Nephron progenitor cell (in vitro differentiated cells): ENCODE measurements at places on chromosomes 3 and 15.

GRCh38 chr3:3552761-3553160 lies 246.5 kb upstream of the LRRN1 start:
- no peak for DNase-seq

- no peak for DNase-seq
These were observed 41.3 kb downstream of the SSR3 start for GRCh38 chr3:156513619-156514018.

GRCh38 chr3:154022606-154023005 lies 98.6 kb upstream of the ARHGEF26 start:
- DNase-seq: no peak

DNA sequence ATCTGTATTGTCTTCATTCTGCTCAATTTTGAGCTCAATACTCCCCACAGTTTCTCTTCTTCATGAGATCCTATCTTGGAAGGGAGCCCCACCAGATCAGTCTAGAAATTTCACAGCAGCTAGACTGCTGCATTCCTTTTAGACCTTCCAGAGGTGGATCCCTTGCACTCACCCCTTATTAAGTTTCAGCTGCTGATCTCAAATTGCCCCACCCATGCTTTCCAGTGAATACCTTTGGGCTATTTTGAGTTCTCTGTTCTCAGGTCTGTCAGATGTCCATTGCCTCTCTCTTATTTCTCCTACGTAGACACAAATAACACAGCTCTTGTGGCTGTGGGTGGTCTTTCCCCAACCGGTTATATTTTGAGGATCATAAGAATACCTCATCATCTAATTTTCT lies 60.8 kb downstream of the GPR156 start:
- no peak for DNase-seq

DNA sequence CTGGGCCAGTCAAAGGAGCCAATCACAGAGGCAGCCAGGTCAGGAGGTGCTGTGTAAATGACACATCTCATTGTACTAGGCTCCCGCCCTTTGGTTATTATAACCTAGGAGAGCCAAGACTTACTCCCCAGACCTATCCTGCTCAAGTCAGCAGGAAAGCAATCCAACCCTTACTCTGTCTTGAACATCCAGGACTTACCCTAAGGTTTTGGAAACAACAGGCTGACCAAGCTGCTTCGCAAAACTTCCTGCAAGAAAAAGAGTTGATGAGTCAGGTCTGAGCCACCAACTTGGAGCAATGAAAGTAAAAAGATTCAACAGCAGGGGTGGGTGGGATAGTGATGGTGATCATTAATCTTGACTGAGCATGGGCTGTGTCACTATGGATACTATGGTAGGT lies 144.4 kb downstream of the MYLK start:
- DNase-seq: no peak

GRCh38 chr3:169082076-169082475 lies 581.4 kb downstream of the MECOM start:
- no peak for DNase-seq

GRCh38 chr3:69251078-69251805 lies 128.8 kb upstream of the LMOD3 start:
- DNase-seq: peak; percentile 31

DNA sequence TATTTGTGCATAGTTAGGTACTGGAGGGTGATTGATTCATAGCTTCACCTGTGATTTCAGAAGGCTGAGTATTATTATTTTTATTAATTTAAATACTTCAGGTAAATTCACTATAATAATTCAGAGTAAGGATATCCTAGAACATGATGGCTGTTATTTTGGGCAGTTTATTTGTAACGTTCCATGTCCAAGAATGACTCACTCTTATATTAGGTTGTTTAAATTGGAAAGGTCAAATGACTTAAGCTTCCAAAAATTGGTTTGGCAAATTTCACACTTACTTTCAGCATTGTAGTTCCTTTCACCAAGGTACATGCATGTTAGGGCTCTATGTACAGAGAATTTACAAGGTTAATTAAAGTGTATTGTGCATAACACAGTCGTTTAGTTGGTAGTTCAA lies 120.2 kb downstream of the EPHA3 start:
- DNase-seq: no peak

DNA sequence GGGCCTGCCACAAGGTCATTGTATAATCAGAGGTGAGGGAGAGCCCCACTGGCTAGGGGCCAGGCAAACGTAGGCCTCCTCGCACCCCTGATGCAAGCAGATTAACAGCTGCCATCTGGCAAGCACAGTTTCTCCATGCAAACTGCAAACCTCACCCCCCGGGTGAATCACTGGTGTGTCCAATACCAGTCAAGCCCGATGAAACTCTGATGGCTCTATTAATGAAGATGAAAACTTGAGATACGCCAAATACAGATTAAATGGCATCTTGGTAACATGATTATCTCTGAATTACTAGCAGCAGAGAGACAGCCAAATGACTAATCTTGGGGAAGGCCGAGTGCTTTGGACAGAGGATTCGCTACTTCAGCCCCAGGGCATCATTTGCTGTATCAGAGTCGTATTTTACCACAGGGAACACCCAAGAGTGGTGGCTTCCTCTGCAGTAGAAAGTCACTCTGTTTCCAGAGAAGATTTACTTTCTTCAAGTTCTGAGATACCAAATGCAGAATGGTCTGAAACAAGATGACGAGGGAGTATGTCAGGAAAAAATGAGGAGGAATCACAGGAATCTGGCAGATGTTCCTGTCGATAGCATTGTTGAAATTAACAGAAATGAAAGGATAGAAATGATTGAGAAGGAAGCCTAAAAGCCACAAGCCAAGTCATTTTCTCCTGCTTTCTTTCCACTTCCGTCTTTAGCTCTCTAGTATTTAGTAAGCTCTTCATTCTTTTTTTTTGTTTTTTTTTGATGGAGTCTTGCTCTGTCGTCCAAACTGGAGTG lies 96.2 kb upstream of the NR2F2 start:
- no peak for DNase-seq

- DNase-seq: no peak
These were observed 194.3 kb downstream of the BCHE start for GRCh38 chr3:165642761-165643420.

GRCh38 chr15:70053716-70054229 lies 43.9 kb downstream of the TLE3 start:
- DNase-seq: no peak

DNA sequence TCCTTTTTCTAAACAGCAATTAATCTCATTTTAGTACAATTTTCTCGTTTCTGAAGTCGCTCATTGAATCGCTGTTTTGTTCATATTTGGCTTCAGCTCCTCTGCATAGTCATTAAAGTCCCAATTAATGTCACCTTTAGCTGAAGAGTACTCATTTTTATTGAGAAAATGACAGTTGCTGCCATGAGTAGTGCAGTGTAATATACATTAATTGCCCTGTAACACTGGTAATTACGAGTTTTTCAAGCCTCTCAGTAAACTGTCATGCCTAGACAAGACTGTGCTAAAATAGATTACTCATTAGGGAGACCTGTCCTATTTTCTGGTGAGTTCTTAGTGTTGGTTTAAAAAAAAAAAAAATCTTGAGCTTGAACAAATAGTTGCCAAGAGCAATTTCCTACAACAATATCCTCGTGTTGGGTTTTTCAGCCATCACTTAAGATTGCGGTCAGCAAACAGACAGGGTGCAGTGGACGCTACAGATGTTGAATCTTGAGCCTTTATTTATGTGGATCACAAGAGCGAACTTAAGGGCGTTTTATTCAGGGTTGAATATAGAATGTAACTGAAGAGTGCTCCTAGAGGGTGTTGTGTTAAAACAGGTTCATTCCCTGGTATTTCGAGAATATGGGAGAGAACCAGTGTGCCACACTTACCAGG lies 176.0 kb downstream of the CDIN1 start:
- DNase-seq: no peak

- no peak for DNase-seq
These were observed 33.0 kb downstream of the VPS13C start for GRCh38 chr15:62027263-62027565.

- DNase-seq: no peak
These were observed 178.6 kb downstream of the SATB1 start for GRCh38 chr3:18246336-18247060.

DNA sequence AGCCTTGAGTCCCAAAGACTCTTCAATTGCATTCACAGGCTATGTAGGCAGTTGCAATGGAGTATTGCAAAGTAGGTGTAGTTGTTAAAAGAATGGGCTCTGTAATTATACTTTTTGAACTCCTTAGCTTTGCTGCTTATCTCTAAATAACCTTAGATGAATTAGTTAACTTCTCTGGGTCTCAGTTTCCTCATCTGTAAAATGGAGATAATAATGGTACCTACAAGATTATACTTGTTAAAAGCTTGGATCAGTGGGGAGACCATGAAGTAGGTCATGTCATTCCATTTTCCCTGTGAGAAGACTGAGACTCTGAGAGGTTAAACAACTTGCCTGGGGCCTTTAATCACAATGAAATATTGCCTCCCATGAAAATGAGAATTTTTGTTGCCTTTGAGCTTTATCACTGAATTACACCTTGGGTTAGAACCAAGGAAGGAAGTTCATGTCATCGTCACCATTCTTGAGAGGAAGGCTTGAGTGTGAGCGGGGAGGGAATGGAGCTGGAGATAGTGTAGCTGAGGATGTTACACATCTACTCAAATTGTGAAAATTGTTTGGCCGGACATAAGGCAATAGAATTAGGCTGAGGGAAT lies 38.1 kb downstream of the CTDSPL start:
- DNase-seq: no peak

- no peak for DNase-seq
These were observed 64.1 kb upstream of the GCSAM start for GRCh38 chr3:112197131-112197530.

DNA sequence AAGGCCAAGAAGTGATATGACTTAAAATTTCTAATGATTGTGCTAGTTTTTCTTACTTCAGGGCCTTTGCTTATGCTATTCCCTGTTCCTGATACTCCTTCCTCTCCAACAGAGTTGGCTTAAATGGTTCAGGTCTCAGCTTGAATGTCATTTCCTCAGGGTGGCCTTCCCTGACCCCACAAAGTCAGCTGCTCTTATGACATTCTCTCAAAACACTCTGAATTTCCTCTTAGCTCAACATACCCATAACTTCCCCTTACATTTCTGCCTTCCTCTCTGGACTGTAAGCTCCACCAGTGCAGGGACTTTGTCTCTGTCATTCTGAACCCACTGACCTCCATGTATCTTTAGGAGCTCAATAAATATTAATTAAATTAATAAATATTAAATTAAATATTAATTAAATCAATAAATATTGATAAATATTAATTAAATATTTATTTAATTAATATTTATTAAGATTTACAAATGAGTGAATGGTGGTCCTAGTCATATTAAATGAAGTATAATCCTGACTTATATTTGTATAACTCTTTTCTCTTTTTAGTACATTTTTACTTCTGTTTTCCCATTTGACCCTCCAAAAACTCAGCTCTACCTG lies 17.9 kb upstream of the TMCC1 start:
- DNase-seq: no peak

DNA sequence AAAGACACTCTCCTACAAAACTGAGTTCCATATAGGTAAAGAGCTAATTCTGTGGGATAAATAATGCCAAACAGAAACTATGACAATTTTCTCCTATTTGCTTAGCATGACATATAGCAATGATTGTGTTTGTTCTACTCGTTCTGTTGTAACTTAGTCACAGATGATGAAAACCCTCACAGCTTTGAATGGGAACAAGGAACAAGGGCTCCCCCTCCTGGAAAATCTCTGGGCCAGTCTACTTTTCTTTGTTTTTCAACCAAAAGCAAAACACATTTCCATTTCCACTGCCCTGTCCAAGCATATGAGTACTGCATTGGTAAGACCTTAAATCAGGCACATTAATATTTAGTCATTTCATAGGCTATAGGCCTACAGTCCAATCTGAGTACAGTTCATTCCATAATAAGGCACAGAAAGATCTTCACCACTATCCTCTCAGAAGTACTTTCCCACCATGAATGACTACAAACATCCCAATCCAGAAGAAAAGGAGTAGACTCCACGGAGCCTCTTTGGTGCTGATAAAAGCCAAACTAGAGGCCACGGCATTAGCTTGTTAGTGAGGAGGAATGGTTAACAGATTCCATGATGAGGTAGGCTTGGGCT lies 67.1 kb downstream of the ATP8B4 start:
- peak; percentile 31 for DNase-seq

DNA sequence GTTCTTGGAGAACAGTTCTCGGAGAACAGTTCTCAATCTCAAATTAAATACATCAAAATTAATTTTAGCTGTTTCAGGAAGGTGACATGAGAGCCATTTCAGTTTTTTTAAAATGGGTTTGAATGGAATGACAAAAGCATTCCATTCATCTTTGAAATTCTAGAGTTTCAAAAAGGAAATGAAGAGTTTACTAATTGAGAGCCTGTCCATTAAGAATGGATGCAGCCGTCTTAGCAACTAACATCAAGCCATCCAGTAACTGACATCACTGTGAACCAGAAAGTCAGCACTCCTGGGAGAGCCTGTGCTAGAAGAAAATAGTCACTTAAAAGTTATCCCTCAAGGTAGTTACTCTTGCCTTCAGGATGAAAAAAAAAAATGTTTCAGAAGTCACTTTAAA lies 47.0 kb upstream of the FSTL1 start:
- no peak for DNase-seq

DNA sequence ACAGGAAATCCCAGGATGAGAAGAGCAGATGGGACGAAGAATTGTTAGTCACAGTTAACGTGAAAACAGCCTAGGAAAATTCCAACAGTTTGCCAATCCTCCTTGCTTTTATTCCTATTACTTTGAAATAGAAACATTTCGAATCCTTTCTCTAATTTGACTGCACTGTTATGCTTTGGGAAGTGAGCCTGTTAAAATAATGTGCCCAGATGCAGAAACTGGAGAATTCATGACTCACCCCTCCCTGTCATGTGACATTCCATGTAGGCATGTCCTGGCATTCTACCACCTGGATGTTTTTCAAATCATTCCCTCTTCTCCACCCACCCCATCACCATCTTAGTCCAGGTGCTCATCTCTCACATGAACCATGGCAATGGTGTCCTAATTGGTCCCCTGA lies 107.3 kb downstream of the MINAR1 start:
- DNase-seq: no peak

DNA sequence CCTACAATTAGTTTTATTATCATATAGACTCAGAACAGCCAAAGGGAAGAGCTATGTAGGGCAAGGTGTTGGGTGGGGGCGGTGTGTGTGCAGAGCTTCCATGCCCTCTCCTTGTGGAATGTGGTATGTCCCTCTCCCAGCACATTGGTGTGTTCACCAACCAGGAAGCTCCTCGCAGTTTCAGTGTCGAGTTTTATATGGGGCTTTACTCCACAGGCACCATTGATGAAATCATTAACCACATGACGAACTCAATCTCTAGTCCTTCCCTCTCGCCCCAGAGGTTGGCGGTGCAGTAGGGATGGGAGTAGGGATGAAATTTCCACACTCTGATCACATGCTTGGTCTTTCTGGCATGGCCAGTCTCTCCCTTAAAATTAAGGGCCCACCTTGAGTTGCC lies 13.6 kb upstream of the SRP14 start:
- DNase-seq: no peak

DNA sequence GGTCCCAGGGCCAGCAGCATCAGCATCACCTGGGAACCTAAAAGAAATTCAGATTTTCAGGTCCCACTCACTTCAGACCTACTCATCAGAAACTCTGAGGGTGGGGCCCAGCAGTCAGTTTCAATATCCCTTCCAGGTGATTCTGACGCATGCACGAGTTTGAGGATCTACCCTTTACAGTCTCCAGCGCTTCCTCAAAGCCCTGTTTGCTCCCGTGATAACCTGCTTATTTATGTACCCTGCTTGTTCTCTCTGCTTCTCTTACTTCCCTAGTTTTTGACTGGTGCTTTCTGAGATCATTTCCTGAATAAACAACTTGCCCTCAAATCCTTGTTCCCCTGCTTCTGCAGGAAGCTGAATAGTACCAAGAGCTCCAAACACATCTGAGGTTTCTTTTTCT lies 245.3 kb downstream of the ZNF621 start:
- no peak for DNase-seq
